ENCODE measurements at places on chromosomes 2 and 18. TPM values are rescaled to one million over a fixed set of nuclear protein-coding genes. Genes with fewer than 3 reads are reported as not detected.

ZC3H6 gene
- total RNA-seq, result 40.1 TPM

OTOS gene
- not detected for total RNA-seq

ZNF407 gene
- total RNA-seq, result 46.0 TPM

CDK15 gene
- not detected for total RNA-seq

VIT gene
- 0.31 TPM for total RNA-seq

INHBB gene
- total RNA-seq, result 7.2 TPM

DUSP2 gene
- 4.4 TPM for total RNA-seq

DNAH6 gene
- total RNA-seq, result 10.6 TPM

STARD6 gene
- total RNA-seq, result not detected

CAPN14 gene
- 4.1 TPM for total RNA-seq

SOCS6 gene
- total RNA-seq, result 36.9 TPM

TRABD2A gene
- total RNA-seq, result 1.6 TPM

PAX8 gene
- 0.31 TPM for total RNA-seq

TCF7L1 gene
- total RNA-seq, result 3.4 TPM

TDRD15 gene
- not detected for total RNA-seq

MYO3B gene
- total RNA-seq, result 0.94 TPM

USP37 gene
- total RNA-seq, result 43.8 TPM

NAPG gene
- 90.5 TPM for total RNA-seq

TEKT4 gene
- not detected for total RNA-seq

XDH gene
- under 0.01 TPM for total RNA-seq

RNU2-63P gene
- not detected for total RNA-seq

ROCK1 gene
- total RNA-seq, result 105 TPM

CXCR4 gene
- 77.3 TPM for total RNA-seq

GAD1 gene
- total RNA-seq, result 162 TPM

SDC1 gene
- total RNA-seq, result 5.3 TPM

ITGAV gene
- 75.4 TPM for total RNA-seq

PARD6G gene
- total RNA-seq, result 11.6 TPM

SUMO1 gene
- total RNA-seq, result 110 TPM

COL4A4 gene
- 0.94 TPM for total RNA-seq

XIRP2 gene
- total RNA-seq, result 0.31 TPM

DNAJC27 gene
- 18.5 TPM for total RNA-seq

HRH4 gene
- total RNA-seq, result not detected

ELP2 gene
- 197 TPM for total RNA-seq

SYT4 gene
- 372 TPM for total RNA-seq

CABLES1 gene
- 4.7 TPM for total RNA-seq

VWC2L gene
- total RNA-seq, result 7.8 TPM

ZSWIM2 gene
- 0.63 TPM for total RNA-seq

RIT2 gene
- total RNA-seq, result 30.0 TPM

TAF4B gene
- 3.4 TPM for total RNA-seq

NEU4 gene
- total RNA-seq, result 0.63 TPM

IL18R1 gene
- total RNA-seq, result 0.63 TPM

Measured in parietal lobe (tissue), 2 donors.